H1 (cell line): ENCODE measurements at places on chromosomes 13 and 19. TPM values are rescaled to one million over a fixed set of nuclear protein-coding genes. Genes with fewer than 3 reads are reported as not detected.

Gene SLC15A1
- 1.3 and 1.5 TPM in 2 replicates for polyA plus RNA-seq

Gene ZNF524
- 4.4 and 7.0 TPM in 2 replicates for polyA plus RNA-seq

Gene ZNF700
- polyA plus RNA-seq: 1.5 and 3.0 TPM in 2 replicates

Gene TGFB1
- 1.7 and 6.5 TPM in 2 replicates for polyA plus RNA-seq

Gene CLEC17A
- not detected in 2 replicates for polyA plus RNA-seq
